ENCODE measurements at places on chromosomes 3 and 15.
A peak's percentile ranks its signal among the peaks of the same experiment; 100 is the strongest.

GRCh38 chr15:82647045-82647834 is at the start of gene CPEB1:
Gene CPEB1 (minus strand): TSS chr15:82647363. CDS start chr15:82628459, 18,904 bp downstream.
- DNase-seq, result peak; percentile 35

GRCh38 chr15:98620020-98620419 is 28.3 kb upstream of the IGF1R start:
- DNase-seq, result peak; percentile 27

DNA sequence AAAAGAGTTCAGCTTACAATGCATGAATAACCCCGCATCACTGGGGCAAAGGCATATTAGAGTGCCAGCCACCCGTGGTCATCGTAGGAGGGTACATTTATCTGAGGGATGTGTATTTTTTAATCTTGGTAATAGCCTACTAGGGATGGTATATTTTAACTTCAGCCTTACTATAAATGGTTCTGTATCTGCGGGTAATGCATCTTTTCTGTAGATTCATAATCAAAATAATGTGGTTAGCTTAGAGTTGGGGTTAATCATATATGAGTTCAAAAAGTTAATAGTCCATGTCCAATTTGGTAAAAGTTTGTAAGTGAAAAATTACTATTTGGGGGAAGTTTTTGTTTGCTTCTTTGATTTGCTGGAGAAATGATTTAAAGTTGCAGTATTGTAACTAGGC is 263.7 kb upstream of the UBE2E1 start:
- DNase-seq, result no peak

- DNase-seq, result no peak
Observed at GRCh38 chr3:169454823-169455222, 208.7 kb downstream of the MECOM start.

GRCh38 chr15:27575521-27575920 is 523.6 kb downstream of the OCA2 start:
- DNase-seq, result no peak

- no peak for DNase-seq
Observed at GRCh38 chr3:124395584-124396338, 334.5 kb upstream of the UMPS start.

DNA sequence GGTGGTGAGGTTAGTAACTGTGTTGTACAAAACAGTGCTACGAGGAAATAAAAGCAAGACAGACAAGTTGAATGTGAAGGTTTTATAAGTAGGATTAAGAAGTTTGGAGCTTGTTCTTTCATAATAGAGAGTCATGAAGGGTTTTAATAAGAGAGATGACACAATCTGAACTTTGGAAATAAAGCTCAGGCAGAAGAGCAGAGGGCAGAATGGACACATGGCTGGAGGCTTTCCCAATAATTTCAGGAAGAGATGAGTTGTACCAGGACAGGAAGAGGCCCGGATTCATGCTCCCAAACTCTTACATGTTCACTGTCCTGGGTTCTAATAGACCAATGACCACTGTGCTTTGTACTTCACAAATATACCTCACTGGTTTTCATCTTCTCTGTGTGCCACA is 194.8 kb downstream of the SLC9A9 start:
- no peak for DNase-seq

GRCh38 chr15:89197503-89197971 is 23.8 kb downstream of the RLBP1 start:
- peak; percentile 47 for DNase-seq

GRCh38 chr3:87461036-87461435 is 184.7 kb upstream of the POU1F1 start:
- no peak for DNase-seq

DNA sequence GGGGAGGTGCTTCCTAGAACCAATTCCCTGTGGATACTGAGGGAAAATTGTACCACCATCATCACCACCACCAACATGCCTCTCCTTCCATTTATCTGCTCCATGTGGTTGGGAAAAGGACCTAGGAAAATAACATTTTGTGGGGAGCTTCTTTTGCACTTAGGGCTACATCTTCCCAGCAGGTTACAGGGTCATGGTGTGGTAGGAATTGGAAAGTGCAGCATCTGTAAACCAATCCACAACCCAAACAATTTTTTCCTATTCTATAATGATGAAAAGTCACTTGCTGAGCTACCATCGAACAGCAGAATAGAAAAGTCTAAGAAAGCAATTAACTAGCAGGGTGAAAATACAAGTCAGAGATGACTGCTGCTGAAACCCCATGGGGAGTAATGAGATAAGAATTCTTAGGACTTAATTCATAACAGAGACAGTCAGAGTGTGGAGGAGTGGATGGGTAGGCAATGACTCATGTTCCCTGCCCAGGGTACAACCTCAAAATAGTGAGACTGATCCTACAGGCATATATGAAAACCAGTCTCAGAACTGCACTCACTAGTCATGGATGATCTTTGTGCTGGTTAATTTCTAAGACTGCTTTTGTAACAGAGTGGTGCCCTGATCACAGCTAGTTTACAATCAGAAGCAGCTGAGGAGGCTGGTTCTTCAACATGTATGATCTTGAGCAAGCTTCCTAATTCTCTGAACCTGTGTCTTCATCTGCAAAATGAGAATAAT is 38.1 kb upstream of the LEKR1 start:
- DNase-seq, result no peak

DNA sequence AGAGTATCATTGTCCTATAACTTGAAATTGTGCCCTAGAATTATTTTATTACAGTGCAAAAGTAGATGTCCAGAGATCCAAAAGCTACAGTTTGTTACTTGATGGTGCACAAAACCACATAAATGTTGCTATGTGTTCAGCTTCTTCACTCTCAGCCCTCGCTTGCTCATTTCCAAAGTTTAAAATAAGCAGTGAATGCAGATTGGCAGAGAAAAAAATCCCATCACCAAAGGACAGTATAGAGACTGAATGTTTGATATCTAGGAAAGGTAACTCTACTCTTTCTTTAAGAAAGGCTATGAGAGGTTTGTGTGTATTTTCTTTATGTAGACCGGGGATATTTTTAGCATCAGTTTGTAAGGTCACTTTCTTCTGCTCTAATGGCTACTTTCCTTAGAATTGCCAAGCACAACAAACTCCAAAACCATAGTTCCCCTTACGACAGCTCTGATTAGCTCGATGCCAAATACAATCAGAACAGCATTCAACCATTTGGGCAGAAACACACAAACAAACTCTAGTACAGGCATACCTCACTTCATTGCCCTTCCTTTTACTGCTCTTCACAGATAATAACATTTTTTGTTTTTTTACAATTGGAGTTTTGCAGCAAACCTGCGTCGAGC is 164.1 kb upstream of the CCDC54 start:
- no peak for DNase-seq

DNA sequence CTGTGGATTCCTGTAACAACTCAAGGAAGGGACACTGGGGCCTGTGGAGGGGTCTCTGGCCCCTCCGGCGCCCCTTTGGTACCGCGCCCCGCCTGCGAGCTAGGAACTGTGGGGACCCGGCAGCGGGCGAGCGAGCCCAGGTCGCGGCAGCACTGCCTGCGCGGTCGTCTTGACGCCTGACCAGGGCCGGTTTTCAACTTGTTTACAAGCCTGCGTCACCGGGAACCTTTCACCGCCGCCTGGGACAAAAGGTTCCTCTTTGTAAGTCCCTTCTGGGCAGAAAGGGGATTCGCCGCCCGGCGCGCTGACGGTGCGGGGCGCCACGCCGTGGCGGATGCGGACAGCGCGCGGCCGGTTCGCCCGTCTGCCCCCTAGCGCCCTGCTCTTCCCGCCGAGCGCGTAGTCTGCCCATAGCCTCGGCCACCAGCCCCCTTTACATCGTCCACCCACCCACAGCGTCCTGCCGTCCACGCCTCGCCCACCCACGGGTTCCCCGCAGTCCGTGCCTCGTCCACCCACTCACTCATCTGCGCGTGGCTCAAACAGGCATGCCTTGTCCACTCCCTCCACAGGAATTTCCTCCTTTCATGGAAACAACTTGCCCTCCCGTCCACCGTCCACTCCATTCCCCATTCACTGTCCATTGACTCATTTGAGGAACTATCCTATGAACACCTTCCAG is 5.5 kb upstream of the CFAP100 start:
- DNase-seq, result peak; percentile 84

DNA sequence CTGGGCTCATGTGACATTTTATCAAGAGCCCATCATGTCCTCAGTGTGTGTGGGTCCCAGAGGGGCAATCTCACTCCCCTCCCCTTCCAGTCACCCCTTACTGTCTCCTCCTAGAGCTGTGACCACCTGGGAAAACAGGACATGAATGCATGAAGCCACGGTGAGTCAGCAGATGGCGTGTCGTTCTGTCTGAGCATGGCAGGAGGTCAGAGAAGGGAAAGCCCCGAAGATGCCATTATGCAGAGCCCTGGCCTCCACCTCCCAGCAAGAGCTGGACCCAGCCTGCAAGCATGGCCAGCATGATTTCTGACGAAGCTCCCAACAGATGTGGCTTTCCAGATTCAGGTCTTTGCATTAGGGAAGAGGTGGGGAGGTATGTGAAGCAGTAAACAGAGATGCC is 118.5 kb downstream of the TLE3 start:
- DNase-seq, result no peak

GRCh38 chr15:49982584-49982983 is 136.4 kb downstream of the ATP8B4 start:
- no peak for DNase-seq

DNA sequence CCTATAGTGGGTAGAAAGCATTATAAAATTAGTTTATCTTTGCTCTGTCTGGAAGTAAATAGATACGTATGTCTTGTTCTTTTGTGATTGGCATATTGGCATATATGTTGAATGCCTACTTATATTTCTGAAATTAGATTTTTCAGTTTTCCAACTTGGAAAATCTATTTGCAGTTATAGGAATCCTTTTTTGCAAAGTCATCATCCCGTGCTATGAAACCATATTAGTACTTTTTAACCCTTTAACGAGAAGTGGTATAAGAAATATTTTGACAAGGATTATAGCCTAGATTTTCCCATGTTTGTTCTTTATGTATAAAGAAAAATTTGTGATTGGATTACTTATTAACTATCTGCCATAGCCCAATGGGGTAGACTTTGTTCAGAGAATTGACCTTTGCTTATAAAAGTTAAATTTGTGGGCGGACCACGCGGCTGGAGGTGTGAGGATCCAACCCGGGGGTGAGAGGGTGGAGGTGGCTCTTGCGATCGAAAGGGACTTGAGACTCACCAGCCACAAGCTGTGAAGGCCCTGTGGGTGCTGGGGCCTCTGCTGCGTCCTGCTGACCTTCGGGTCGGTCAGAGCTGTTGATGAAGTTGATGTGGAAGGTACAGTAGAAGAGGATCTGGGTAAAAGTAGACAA is 5.9 kb downstream of the LRRC28 start:
- DNase-seq, result no peak

DNA sequence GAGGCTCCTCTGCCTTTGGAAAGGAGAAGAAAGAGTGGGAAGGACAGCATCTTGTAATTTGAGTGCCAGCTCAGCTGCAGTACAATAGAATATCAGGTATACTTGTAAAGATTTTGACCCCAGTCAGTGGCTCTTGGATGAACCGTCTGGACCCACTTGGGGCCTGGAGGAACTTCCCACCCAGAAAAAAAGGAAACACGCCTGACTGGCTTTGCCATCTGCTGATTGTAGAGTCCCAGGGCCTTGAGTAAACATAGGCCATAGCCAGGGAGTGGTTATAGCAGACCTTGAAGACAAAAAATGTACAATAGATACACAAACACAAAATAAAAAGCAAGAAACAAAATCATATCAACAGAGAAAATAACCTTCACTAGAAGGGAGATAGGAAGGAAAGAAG is 112.1 kb downstream of the GOLIM4 start:
- DNase-seq, result no peak

- DNase-seq, result no peak
Observed at GRCh38 chr3:89098173-89098572, 9.2 kb upstream of the EPHA3 start.

DNA sequence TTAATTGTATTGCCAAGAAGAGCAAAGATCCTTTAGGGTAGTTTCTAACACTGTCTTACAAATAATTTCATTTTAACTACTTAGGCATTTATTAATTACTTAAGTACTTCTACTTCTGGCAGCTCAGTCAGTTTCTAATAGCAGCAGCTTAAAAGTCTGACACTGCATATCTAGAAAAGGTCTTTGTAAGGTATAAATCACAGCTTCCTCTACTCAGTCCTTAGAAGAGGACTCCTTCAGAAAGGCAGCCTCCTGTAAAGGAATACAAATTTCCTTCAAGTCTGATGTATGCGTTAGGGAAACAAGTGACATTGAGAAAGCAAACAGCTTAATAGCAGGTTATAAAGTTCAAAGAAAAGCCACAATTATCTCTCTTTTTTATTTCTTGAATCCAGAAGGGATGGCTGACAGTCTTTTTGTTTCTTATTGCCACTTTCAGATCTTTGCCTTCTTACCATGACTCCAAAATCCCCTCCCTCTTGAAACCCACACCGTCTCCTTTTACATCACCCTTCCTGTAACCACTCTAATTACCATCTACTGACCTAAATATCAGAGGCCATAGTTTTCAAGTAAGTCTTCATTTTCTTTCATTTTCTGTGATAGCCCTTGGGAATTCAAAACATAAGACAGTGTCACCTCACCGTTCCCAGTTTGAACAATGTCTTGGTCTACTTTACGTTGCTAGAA is 109.5 kb downstream of the CGGBP1 start:
- no peak for DNase-seq

GRCh38 chr3:64627471-64628321 is 60.1 kb downstream of the ADAMTS9 start:
- no peak for DNase-seq

- DNase-seq, result no peak
Observed at GRCh38 chr15:67882487-67883233, 42.8 kb upstream of the RNU6-1 start.

DNA sequence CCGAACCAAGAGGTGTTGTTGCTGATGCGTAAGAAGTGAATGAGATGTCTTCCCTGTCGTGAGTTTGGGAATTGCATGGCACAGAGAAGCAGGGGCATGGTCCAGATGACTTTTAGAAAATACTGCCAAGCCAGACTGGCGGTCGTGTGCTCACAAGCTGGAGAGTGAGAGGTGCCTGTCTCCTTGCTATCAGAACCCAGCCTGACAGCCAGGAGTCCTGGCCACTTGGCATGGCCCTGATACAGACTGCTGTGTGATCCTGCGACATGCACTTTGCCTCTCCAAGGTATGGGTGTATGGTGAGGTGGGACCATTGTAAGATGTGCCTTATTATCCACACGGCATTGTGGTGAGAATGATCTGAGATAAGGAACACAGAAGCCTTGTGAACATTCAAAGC is 93.0 kb downstream of the SMAD3 start:
- no peak for DNase-seq

- DNase-seq, result no peak
Observed at GRCh38 chr15:65412556-65412955, 10.2 kb downstream of the IGDCC4 start.

- no peak for DNase-seq
Observed at GRCh38 chr3:141011997-141012262, 39.2 kb upstream of the SPSB4 start.

GRCh38 chr15:45114076-45114750 is at the start of the genes DUOX2 and DUOXA2:
Gene DUOX2 (minus strand): TSS chr15:45114172. CDS start chr15:45113411, 761 bp downstream.
Gene DUOXA2 (plus strand): TSS chr15:45114326. CDS start chr15:45114606, 280 bp downstream.
- no peak for DNase-seq

DNA sequence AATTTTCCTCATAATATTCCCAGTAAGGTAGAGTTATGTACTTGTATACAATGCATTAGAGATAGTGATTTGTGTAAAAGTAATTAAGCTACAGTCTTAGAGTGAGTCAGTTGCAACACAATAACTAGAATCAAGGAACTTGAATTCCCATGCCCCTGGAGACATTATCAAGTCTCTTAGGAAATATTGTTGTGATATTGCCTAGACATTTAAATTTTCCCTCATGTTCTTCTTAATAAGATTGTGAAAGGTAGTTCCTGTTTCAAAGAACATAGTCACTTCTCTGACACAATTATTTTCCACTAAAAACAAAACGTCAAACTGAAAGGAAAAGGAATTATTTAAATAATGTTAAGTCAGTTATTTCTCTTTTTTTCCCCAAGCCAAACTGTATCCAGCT is 13.0 kb upstream of the ATP1B3 start:
- no peak for DNase-seq

- DNase-seq, result no peak
Observed at GRCh38 chr15:30974112-30974511, 17.3 kb downstream of the MTMR10 start.

Measured in right hindlimb (tissue), 1 donor.